ENCODE measurements at places on chromosomes 3 and 15. TPM values are rescaled to one million over a fixed set of nuclear protein-coding genes. Genes with fewer than 3 reads are reported as not detected.

GRCh38 chr3:152785051-152785450, 49.9 kb upstream of the P2RY1 start:
- no peak for DNase-seq

DNA sequence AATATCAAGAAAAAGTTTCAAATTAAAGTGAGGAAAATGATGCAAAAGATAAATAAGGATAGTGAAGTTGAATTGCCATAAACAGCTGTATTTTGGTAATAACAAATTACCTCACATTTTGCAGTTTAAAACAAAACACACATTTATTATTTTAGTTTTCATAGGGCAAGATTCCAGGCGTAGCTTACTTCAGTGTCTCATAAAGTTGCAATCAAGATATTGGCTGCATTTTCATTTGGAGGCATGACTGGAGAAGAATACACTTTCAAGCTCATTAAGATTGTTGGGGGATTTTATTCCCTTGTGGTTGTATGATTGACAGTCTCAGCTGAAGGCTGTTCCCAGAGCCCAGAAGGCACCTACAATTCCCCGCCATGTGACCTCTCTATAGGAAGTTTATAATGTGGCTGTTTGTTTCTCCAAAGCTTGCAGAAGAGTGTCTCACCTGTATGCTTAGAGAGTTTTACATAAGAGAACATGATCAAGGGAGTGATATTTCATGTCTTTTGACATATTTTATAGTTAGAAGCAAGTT, 151.4 kb downstream of the OTOL1 start:
- DNase-seq: no peak

- DNase-seq: peak; percentile 86
Observed at GRCh38 chr3:152328841-152329240, 60.1 kb downstream of the MBNL1 start.

DNA sequence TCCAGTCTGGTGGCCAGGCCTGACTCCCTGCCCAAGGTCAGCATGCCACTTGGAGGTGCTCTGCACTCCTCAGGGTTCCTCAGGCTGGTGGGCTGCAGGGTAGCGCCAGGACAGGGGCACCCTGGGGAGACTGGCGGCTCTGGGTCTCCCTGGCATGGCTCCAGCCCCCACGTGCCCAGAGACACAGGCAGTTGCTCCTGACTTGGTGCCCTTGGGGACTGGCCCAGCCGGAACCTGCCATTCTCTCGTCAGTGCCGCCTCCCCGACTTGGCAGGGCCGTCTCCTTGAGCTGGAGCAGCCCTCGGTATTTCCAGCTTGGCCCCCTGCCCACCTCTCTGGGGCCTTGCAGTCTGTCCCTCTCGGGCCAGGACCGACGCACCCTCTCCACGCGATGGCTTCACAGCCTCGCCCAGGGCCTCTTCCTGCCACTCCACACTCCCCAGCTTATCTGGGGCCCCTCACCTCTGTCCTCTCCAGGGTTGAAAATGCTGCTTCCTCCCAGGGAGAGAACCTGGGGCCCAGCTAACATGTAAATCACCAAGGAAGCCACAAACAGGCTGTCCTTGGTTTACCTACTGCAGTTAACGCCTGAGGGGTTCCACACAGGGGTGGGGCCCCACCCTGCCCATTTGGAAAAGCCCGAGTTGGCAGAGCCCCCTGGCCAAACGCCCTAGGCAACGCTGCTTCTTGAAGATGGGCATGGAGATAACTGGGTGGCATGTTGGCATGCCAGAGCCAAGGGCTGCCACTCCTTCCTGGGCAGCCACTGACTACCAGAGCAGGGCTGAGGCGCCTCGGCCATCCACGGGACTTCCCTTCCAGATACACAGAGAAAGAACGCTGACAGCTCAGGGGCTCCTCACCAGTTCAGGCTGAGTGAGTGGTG, 61.4 kb downstream of the SMAD6 start:
- no peak for DNase-seq

DNA sequence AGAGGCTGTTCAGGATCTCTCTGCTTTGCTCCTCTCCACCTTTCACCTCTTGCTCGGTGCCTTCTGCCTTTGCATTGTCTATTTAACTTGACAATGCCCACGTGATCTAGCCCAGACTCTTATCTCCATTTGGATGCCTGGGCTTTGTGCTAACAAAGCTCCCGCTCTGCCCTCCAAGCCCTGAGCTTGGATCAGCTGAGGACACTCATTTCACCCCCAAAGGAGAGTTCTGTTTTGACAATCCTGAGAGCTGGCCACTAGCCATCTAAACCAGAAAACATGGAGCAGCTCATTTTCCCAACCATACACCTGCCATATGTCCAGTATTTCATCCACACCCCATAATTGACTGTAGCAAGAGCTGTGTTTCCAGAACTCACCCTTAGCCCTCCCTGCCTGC, 12.8 kb downstream of the GPR176 start:
- DNase-seq: no peak

GRCh38 chr3:122587572-122587971, 10.1 kb downstream of the PARP15 start:
- no peak for DNase-seq

GRCh38 chr3:172520301-172520831, 2.9 kb downstream of the TNFSF10 start:
- peak; percentile 99 for DNase-seq

Gene C3orf49
- total RNA-seq: not detected

Gene LRRC15
- total RNA-seq: 1.3 TPM

Gene CYP8B1
- not detected for total RNA-seq

Gene ECE2
- not detected for total RNA-seq

Gene GREM1
- total RNA-seq: 112 TPM

Gene ILDR1
- total RNA-seq: not detected

Data from astrocyte (in vitro differentiated cells and primary cell).